Urinary bladder (tissue), 4 donors: ENCODE measurements at places on chromosomes 5 and 9.

GRCh38 chr5:10509575-10509974, 54.3 kb upstream of the ANKRD33B start:
- no peak for DNase-seq

GRCh38 chr5:92562065-92562464, 1019.0 kb downstream of the NR2F1-AS1 start:
- DNase-seq = no peak

DNA sequence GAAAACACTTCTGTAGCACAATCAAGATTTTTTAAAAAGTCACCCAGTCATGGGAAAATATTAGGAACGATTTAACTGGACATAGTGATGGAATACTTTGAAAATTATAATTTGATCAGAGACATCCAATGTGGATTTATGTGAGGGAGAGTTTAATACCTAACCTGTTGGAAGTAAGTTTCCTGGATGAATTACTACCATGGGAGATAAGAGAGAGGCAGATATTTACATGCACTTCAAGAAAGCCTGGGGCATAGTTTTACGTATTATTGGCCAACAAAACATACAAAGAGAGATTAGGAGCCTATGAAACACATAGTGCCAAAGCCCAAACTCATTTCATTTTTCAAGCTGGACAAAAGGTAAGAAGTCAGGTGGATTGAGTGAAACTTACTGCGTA, 336.8 kb downstream of the SLIT3 start:
- DNase-seq = no peak

DNA sequence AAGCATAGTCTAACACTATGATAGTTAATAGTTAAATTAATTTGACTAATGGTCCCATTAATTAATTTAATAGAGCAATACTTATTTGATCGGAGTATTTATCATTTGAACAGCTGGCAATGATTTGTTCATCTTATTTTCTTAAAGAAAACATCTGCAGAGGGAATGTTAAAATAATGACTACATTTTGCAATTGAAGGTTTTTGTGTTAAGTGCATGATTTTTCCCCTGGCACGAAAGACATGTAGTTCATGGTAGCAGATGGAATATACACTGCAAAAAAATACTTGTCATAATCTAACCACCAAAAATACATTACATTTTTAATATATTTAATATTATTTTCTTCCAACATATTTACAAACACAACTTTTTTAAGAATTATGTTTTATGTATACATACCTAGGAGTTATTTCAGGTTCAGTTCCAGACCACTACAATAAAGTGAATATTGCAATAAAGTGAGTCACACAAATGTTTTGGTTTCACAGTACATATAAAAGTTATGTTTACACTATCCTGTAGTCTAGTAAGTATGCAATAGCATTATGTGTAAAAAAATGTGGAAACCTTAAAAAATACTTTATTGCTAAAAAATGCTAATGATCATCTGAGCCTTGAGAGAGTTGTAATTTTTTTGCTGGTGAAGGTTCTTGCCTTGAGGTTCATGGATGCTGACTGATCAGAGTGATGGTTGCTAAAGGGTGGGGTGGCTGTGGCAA, 292.6 kb upstream of the DAB2 start:
- DNase-seq = no peak

DNA sequence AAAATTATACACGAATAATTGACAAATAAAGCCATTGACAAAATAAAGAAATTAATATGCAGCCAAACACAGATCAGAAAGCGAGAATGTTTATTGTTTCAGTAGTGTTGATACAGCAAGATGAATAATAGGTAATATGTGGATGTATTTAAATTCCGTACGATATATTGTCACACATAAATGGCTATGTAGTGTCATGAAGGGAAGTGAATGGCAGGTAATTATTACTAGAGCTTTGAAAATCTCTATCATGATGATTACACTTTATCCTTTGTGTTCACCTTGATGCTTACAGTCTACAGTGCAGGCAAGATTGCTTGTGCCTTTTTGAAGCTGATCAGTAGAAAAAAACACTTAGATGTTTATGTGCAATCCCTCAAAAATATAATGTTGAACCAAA, 23.3 kb upstream of the CDH10 start:
- no peak for DNase-seq

- no peak for DNase-seq
These were observed 27.5 kb upstream of the LRRC14B start for GRCh38 chr5:163841-164240.

- DNase-seq = no peak
These were observed 347.6 kb downstream of the GADD45G start for GRCh38 chr9:89952401-89952800.
